ENCODE measurements at places on chromosomes 2 and 18.
A peak's percentile ranks its signal among the peaks of the same experiment; 100 is the strongest.

GRCh38 chr18:59779979-59780378, 82.8 kb upstream of the CCBE1 start:
- DNase-seq = no peak

DNA sequence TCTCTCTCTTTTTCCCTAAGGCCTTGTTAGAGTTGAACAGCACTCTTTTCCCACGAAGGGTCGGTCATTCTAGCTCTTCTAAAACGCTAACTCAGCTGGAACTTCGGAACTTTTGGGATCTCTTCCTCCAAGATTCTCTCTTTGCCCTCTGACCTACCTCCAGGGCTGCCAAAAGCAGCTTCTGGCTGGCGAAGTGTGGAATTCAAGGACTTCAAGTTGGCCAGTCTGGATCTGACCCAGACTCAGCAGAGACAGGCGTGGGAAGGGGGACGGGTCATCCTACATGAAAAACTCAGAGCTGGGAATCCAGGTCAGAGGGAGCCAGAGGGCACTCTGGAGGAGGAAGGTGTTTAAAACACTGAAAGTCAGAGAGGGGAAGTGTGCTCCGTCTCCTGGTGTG, 305.5 kb upstream of the HDAC4 start:
- DNase-seq = no peak

- peak; percentile 80 for DNase-seq
These were observed 861 bp upstream of the SEMA4C start for GRCh38 chr2:96870626-96871255.

- no peak for DNase-seq
These were observed 402.3 kb downstream of the TGIF1 start for GRCh38 chr18:3852321-3852720.

- DNase-seq = no peak
These were observed 33.6 kb upstream of the SMAD2 start for GRCh38 chr18:47964053-47964452.

DNA sequence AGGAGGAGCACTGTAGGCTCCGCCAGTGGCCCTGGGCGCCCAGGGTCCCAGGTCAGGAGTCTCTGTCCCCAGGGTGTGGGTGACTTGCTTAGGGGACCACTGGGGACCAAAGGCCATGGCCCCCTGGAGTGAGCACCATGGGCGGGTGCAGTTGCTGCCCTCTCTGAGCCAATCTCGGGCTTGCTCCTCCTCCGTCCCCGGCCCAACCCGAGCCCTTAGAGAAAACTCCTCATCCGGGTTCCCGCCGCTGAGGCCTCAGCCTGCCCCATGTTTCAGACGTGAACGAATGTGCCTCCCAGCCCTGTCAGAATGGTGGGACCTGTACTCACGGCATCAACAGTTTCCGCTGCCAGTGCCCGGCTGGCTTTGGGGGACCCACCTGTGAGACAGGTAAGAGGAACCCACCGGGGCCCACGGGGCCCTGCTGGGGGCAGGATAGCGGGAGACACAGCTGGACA, 38.6 kb downstream of the SNED1 start:
- no peak for DNase-seq

GRCh38 chr2:180905461-180905860, 74.9 kb upstream of the UBE2E3 start:
- no peak for DNase-seq

DNA sequence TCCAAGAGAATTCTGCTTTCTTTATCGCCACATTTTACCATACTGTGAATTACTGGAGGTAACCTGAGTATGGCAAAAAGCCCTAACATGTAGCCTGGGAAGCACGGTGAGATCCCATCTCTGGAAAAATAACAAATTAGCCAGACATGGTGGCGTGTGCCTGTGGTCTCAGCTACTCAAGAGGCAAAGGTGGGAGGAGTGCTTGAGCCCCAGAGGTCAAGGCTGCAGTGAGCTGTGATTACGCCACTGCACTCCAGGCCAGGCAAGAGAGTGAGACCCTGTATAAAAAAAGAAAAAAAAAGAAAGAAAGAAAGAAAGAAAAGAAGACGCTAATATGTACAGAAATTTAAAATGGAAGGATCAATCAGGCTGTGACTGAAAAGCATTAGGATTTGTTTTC, 57.7 kb upstream of the SESTD1 start:
- no peak for DNase-seq

DNA sequence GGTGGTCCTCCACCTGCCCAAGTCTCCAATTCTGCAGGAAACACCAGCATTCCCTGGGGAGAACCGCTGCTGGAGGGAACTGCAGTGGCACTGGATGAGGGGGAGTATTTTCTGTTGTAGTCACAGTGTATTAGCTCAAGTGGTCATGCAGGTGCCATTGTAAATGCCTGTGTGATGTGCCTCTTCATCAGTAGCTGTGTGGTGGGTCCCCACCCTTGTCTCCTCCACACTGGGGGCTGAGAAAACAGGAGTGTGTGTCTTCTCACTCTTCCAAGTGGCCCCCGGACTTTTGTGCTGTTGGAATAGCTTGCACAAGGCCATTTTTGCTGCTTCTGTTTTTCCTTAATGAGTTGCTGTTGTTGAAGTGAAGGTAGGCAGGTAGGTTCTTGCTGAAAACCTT, 8.7 kb downstream of the NCK2 start:
- no peak for DNase-seq

DNA sequence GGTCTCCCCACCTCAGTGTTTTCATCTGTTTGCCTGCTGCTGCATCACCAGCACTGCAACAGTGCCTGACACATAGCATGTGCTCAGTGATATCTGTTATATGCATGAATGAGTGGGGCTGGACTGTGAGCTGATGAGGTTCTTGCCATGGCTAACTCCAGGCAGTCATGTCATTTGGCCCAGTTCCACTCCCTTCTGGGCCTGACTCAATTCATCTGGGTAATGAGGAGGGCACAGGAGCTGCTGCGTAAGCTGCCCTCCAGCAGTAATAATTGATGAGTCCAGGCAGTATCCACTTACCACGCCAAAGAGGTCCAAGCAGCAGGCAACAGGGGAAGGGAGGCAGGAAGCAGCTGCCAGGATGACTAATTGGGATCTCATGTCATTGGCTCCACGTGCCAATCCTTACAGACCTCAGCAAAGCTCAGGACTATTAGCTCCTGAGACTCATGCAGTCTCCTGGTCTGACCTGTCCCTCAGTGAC, 34.1 kb upstream of the MAT2A start:
- DNase-seq = no peak

DNA sequence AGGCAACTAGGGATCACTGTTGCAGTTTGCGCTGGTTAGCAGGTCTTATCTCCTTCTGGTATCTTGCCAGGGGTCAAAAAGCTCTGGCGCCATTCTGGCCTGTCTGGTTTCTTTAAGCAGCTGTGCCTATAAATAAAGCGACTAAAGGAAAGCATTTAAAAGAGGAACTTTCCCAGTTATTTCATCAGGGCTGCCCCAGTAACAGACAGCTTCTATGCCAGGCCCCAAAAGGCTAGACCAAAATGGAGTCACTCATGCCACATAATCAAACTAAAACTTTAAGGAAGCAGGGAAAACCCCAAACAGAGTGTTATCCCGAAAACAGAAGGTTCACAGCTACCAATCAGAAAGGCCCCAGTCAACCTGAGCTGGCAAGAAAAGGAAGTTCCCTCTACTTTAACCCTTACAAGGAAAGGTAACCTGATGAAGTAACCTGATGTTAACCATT, 41.2 kb upstream of the HNRNPA3 start:
- no peak for DNase-seq

GRCh38 chr2:65728477-65729180, 296.2 kb upstream of the SPRED2 start:
- DNase-seq = no peak

DNA sequence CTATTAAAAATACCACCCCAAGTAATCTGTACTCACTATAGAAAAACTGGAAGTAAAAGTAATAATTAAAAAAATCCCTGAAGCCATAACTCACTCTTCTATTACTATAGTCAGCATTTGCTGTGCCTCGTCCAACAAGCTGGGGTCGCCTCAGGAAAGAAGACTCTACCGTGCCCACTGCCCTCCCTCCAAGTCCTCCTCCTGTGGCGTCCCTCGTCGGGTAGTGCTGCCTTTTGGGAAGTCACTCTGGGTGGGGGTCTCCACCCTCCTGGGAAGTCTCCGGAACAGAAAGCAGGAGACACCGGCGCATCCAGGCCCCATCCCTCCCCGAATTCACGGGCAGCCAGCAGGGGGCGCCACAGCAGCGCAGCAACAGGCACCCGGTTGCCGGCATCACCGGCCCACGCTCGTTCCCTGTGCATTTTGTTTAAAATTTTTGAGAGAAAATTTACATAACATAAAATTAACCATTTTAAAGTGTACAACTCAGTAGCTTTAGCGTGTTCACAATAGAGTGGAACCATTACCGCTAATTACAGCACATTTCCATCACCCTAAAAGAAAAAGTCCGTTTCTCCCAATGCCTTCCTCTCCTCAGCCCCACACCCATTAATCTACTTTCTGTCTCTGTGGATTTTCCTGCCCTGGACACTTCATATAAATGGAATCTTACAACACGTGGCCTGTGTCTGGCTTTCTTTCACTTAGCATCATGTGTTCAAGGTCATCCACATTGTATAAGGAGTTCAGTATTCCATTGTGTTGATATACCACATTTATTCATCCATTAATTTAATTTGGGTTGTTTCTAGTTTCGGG, 62.2 kb downstream of the ADNP2 start:
- DNase-seq = no peak

All from central memory CD4-positive, alpha-beta T cell (primary cell).